Mesenteric fat pad (tissue), 1 donor: ENCODE measurements at places on chromosomes 1 and 21. TPM values are rescaled to one million over a fixed set of nuclear protein-coding genes. Genes with fewer than 3 reads are reported as not detected.

Gene OR2T33
- not detected for total RNA-seq

Gene CATSPERE
- total RNA-seq, result 0.74 TPM

Gene DIO1
- not detected for total RNA-seq

Gene F5
- total RNA-seq, result 3.8 TPM

Gene KCNK1
- total RNA-seq, result 2.2 TPM

Gene ATP1A4
- total RNA-seq, result 0.39 TPM

Gene TDRD10
- total RNA-seq, result 7.2 TPM

Gene BACE2
- 25.8 TPM for total RNA-seq

Gene WDR4
- 18.6 TPM for total RNA-seq

Gene IGSF5
- not detected for total RNA-seq

Gene SH2D1B
- 0.61 TPM for total RNA-seq
